Lung (tissue), 17 donors: ENCODE measurements at places on chromosomes 6 and 20. TPM values are rescaled to one million over a fixed set of nuclear protein-coding genes. Genes with fewer than 3 reads are reported as not detected.

- DNase-seq: no peak
Observed at GRCh38 chr6:168016176-168016620, 18.7 kb downstream of the KIF25 start.

DNA sequence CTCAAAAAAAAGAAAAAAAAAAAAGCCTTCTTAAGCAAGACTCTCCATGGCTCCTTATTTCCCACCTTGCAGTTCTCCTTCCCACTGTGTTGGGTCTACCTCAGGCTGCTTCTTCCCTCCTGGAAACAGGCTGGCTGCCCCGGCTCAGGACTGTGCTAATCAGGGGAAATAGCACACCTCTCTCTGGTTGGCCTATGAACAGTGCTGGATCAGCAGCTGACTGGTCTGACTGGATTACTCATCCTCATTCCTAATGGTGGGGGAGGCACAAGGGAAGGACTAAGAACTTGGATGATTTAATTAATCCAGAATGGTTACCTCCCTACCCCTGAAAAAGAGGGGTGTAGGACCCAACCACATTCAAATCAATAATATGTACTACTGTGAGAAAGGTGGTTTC, 3.9 kb upstream of the SRSF3 start:
- DNase-seq: no peak

RPS6KA2 gene
- total RNA-seq: 185 TPM

GRCh38 chr6:37860226-37860839, 40.8 kb downstream of the ZFAND3 start:
- DNase-seq: peak; percentile 42

- DNase-seq: no peak
Observed at GRCh38 chr6:44868335-44868668, 459.8 kb upstream of the RUNX2 start.

ENTPD6 gene
- total RNA-seq: 33.8 TPM

GRCh38 chr6:148745926-148746325, 904 bp upstream of the UST start:
- DNase-seq: no peak

DEF6 gene
- total RNA-seq: 22.1 TPM

GRCh38 chr6:154446984-154447383, 63.5 kb downstream of the CNKSR3 start:
- DNase-seq: no peak

GRCh38 chr6:135936606-135937005, 85.1 kb downstream of the PDE7B start:
- no peak for DNase-seq

OR2B6 gene
- not detected for total RNA-seq

DNA sequence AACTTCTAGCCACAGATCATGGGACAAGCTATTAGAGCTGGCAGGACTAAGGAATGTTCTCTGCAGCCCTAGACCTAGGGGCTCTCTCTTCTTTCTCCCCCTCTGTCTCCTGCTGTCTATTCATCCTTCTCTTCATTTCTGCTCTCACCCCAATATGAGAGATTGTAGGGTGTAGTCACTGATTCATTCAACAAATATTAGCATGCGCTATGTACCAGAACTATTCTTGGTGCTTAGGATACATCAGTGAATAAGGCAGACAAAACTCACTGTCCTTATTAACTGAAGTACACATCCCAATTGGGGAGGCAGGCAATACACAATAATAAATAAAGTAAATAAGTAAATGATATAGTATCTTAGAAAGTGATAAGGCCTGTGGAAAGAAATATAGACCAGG, 14.7 kb upstream of the SIRPB2 start:
- DNase-seq: no peak

BPIFB4 gene
- total RNA-seq: not detected

- DNase-seq: no peak
Observed at GRCh38 chr6:137677709-137678108, 183.5 kb upstream of the OLIG3 start.

C20orf204 gene
- total RNA-seq: 2.0 TPM

RING1 gene
- 30.0 TPM for total RNA-seq

- no peak for DNase-seq
Observed at GRCh38 chr20:10670501-10671220, 3.1 kb downstream of the JAG1 start.

DNA sequence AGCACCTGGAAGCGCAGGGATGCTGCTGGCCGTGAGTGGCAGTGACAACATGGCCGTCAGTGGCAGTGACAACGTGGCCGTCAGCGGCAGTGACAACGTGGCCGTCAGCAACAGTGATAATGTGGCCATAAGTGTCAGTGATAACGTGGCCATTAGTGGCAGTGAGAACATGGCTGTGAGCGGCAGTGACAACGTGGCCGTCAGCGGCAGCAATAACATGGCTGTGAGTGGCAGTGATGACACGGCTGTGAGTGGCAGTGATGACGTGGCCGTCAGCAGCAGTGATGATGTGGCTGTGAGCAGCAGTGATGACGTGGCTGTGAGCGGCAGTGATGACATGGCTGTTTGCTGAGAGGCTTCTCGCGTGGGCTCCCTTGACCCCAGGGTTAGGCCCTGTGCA, 169.8 kb downstream of the ERMARD start:
- no peak for DNase-seq
